ENCODE measurements at places on chromosomes 16 and 17.

GRCh38 chr17:28365487-28365886 lies 488 bp upstream of the SEBOX start:
- DNase-seq = no peak

DNA sequence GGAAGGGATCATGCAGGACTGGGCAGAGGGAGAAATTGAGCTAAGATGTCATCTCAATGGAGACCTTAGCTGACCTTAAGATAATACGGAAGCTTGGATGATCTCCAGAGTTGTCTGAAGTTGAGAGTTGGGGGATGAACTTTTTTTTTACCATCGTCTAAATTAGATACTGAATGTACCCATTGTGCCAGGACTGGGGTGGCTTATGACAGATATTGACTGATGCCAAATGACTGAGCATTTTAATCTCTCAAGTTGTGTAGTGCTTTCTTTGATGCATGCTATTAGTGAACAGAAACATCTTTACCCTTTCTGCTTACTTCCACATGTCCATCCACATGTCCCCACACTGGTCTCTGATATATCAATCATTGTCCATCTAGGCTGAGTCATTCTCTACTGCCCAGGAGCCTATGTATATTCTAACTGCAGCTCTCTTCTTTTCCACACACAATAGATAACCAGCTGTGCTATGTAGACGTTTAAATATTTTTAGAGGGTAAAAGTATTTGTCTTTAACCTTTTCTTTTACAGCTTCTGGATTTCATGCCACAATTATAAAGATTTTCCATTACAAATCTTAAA lies 60.2 kb upstream of the ZKSCAN2 start:
- DNase-seq = no peak

GRCh38 chr17:67316781-67317180 lies 49.6 kb downstream of the PSMD12 start:
- DNase-seq = no peak

- no peak for DNase-seq
Observed at GRCh38 chr17:10182785-10183184, 15.6 kb downstream of the GAS7 start.

DNA sequence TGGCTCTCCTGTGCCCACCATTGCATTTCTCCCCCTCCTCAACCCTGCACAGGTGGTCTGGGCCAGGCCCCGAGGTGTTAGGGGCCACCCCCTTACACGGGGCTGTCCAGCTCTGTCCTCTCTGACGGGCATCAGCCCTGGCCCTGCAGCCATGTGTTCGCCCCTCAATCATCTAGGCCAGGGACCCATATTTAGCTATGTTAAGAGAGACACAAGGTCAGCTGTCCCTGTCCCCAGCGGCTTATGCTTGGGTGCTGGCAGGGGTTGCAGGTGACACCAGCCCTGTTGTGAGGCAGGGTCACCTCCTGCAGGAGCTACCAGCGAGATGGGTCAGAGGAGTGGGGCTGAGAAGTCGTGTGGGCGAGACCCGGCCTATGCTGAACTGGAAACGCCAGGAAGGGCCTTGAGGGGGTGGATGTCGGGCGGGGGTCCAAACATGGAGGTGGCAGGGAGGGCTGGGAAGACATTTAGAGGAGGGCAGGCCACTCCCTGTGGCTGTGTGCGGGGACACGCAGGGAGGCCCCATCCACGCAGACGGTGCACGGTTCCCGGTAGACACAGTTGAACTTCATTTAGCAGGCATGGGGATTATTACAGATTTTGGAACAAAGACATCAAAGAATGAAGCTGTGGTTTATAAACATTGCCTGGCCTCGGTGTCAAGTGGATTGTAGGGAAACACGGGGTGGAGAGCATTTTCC lies 133.2 kb upstream of the CHMP6 start:
- no peak for DNase-seq

DNA sequence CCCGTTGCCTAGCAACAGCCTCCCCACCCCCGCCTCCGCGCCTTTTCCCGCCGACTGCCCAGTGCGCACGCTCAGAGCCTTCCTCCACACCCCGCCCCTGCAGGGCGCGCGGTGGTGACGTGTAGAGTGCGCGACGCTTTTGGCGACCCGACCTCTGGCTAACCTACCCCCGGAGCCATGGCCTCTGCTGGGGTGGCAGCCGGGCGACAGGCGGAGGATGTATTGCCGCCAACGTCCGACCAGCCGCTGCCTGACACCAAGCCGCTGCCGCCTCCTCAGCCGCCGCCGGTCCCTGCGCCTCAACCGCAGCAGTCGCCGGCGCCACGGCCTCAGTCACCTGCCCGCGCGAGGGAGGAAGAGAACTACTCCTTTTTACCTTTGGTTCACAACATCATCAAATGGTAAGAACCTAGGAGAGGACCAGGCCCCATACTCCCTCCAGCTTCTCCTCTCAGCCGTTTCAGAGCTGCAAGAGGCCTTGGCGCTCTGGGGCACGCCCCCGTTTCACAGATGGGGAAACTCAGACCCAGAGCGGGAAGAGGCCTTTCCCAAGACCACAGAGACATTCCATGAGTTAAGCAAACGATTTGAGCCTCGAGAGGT lies at the start of gene MED9:
Gene MED9, plus strand, starts transcription at position 136 of the 603 bp plus-strand sequence. Its CDS starts 42 bp downstream, at position 178.
- DNase-seq = peak; percentile 86

- DNase-seq = no peak
Observed at GRCh38 chr17:61574542-61575351, 16.3 kb downstream of the NACA2 start.

GRCh38 chr17:13429201-13429600 lies 172.5 kb downstream of the HS3ST3A1 start:
- DNase-seq = no peak

GRCh38 chr16:53968454-53968853 lies 264.5 kb downstream of the FTO start:
- no peak for DNase-seq
